Psoas muscle (tissue), 8 donors: ENCODE measurements at places on chromosomes 12 and 14. TPM values are rescaled to one million over a fixed set of nuclear protein-coding genes. Genes with fewer than 3 reads are reported as not detected.

DNA sequence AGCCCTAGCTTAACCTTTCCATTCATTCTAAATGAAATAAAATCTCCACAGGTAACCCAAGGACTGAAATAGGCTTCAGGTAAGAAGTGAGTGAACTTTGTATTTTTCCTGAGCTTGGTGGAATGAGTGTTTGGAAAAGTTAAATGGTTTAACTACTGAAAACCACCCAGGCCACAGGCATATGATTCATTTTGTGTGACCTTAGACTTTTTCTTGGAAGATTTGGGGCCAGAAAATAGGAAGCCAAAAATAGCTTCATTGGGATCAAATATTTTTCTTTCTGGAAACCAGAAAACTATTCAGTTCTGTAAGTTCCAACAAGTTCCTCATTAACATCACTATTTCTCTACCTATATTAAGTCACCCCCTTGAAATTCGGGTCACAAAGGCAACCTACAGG lies 212.6 kb downstream of the PCNX1 start:
- no peak for DNase-seq

DNA sequence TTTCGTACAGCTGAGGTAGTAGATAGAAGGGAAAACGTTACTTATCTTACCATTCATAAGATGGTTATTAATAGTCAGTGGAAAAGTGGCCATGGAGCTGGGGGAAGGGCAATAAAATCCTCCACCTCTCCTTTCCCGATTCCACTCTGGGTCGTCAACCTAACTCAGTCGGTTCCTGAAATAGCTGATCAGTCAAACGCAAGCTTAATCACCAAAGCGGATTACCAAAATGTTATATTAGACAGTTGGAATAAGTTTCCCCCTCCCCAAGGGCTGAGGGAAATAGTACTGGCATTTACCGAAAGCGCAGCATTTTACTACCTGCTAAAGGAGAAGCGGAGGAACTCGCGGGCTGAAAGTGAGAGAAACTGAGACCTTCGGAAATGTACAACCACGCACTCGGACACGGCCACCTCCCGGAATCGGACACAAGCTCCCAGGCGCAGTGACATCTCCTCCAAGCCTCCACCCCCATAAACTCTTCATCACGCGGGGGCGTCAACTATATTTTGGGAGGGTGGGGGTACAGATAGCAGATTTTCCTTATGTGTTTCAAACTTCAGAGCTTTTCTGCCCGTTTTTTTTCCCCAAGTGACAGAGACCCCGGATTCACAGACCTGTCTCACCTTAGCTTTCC lies 1.2 kb downstream of the PPM1H start:
- no peak for DNase-seq

DNA sequence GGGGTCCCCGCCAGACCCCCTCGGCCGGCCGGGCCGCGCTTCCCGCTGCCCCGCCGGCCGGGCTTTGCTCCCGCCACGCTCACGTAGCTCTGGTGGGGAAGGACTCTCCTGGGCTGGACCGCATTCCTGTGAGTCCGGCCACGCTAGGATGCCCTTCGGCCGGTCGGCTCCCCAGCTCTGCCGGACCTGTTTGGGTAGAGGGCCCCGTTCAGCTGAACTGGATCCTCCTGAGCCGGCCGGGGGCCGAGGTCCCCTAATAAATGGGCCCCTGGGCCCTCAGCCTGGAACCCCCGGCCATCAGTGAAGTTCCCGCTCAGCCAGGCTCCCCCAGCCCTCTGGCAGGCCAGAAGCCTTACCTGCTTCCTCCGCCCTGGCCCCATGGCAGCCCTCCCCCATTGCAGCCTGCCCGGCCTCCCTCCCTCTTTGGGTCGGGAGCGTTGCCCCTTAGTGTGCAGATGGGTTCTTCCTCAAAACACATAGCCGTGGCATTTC lies 593 bp downstream of the UNC119B start:
- no peak for DNase-seq

DNA sequence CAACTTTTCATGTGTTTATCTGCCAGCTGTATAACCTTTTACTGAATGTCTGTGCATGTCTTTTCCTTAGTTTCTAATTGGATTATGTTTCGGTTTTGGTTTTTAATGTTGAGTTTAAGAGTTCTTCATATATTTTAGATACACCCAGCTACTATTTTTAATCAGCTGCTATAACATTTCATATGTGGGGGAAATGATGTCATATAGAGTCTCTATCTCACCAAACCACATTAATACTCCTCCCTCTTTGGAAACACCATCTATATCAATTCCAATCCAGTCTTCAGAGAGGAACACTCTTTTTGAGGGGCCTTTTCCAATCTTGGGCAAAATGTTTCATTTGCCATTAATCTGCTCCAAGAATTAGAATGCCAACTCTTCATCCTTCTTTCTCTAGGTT lies 28.5 kb upstream of the GCH1 start:
- no peak for DNase-seq

- no peak for DNase-seq
Measured at GRCh38 chr14:56953884-56954283, 143.6 kb upstream of the OTX2 start.

GRCh38 chr12:107619831-107620230 lies 65.8 kb upstream of the PWP1 start:
- DNase-seq: no peak

GRCh38 chr14:55302367-55303124 lies 31.3 kb downstream of the FBXO34 start:
- no peak for DNase-seq

GRCh38 chr14:41799817-41800216 lies 193.1 kb downstream of the LRFN5 start:
- no peak for DNase-seq

DNA sequence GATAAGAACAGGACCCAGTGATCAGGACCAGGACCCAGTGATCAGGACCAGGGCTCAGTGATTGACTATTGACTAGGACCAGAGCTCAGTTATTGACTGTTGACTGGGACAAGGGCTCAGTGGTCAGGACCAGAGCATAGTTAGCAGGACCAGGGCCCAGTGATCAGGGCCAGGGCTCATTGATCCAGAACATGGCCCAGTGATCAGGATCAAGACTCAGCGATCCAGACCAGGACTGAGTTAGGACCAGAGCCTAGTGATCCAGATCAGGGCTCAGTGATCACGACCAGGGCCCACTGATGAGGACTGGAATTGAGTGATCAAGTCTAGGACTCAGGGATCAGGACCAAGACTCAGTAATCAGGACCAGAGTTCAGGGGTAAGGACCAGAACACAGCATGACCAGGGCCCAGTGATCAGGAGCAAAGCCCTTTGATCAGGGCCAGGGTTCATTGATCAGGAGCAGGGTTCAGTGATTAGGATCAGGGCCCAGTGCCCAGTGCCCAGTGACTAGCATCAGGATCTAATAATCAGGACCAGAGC lies 176.0 kb downstream of the TMEM121 start:
- DNase-seq: no peak

GRCh38 chr12:52768479-52769200 lies 8.5 kb downstream of the KRT76 start:
- DNase-seq: no peak

DNA sequence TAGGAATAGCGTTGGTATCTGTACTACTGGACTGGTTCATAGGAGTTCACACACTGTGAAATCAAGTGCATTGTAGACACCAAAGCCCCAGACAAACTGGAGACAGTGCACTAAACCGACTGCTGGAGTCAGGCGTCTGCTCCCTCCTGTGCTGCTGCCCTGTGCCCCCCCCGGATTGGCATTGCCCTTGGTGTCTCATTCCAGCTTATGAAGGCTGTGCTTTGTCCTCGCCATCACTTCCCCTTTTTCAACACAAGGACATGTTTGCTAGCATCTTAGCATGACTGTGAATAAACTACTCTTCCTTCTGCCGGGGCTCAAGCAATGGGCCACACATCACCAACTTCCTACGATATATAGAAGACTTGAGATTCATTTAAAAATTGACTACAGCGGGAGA lies 84.0 kb downstream of the TMCC3 start:
- no peak for DNase-seq

- no peak for DNase-seq
Measured at GRCh38 chr12:52257074-52257551, 17.3 kb upstream of the KRT86 start.

DNA sequence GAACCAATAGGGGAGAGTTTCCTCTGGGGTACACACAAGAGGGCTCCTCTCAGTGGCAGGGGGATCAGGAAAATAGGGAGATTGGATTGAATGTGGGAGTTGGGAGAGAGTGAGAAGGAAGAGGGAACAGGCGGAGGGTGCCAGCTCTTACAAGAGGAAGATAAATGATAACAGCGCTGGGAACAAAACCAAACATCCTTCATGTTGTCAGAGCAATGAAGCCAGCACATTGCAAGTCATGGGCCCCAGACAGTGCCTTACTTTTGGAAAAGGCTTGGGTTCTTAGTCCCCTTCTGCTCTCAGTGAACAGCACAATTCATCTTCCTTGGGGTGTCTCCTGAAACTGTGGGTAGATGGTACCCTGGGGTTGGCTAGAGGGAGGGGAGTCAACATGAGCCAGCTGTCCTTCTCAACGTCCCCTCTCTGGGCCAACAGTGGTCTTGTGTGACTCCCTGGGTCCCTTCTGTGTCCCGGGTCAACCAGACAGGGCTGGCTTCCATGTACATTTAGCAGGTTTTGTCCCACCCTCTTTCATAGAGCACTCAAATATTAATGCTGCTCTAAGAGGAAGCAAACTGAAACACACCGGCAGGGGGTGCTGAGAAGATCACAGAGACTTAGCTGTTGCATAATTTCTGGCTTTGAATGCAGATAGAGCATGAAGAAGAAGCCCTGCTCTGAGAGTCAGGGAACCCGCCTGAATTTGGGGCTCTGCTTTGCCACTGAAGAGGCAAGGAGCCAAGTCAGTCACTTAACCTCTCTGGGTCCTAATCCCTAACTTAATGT lies 138.5 kb downstream of the ESRRB start:
- DNase-seq: no peak

DNA sequence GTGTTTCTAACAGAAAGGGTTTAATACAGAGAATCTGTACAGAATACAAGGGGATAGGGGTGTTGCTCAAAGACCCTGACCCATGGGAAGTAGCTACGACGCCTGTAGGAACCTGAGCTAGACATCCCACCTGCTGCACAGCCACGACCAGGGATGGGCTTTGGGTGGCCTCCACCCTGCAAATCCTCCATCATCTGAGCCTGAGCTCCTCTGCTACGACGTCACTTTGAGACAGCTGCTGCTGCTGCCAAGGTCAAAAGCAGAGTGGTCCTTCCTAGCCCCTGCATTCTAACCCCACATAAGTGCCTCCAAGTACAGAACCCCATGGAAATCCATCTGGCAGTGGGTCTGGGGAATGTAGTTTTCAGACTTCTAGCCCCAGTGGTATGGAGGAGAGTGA lies 43.8 kb downstream of the JAG2 start:
- DNase-seq: no peak

DNA sequence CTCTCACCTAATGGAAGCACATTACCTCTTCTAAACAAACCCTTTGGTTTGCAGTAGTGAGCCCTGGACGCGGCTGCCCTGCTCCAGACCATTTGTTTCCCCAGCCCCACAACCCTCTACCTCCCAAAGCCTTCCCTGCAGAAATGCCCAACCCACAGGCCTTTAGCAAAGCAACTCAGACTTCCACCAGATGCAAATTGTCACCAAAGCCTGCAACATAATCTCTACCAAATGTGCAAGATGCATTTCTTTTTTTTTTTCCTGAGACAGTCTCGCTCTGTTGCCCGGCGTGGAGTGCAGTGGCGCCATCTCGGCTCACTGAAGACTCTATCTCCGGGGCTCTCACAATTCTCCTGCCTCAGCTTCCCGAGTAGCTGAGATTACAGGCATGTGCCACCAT lies 56.2 kb downstream of the VWF start:
- DNase-seq: no peak

- DNase-seq: no peak
Measured at GRCh38 chr12:83527810-83528209, 841.1 kb downstream of the TMTC2 start.

The TCTN2 gene
- 2.8 TPM for polyA plus RNA-seq

The FAIM2 gene
- polyA plus RNA-seq: 0.57 TPM

The ADAM20 gene
- polyA plus RNA-seq: 0.07 TPM

The PRB2 gene
- polyA plus RNA-seq: not detected
